Activated CD4-positive, alpha-beta memory T cell treated with anti-CD3 and anti-CD28 coated beads for 36 hours (primary cell): ENCODE measurements at places on chromosomes 5 and 9.
A peak's percentile ranks its signal among the peaks of the same experiment; 100 is the strongest.

- no peak for DNase-seq
Measured at GRCh38 chr5:33398501-33398900, 42.3 kb upstream of the TARS1 start.

GRCh38 chr9:114507726-114508125 lies 2.5 kb upstream of the WHRN start:
- DNase-seq = peak; percentile 28

- peak; percentile 50 for DNase-seq
Measured at GRCh38 chr9:2621722-2622460, at the start of gene VLDLR. VLDLR (plus strand) TSS chr9:2621787; CDS start chr9:2622190, 403 bp downstream.

GRCh38 chr5:94802450-94802849 lies 184.0 kb downstream of the SLF1 start:
- no peak for DNase-seq

DNA sequence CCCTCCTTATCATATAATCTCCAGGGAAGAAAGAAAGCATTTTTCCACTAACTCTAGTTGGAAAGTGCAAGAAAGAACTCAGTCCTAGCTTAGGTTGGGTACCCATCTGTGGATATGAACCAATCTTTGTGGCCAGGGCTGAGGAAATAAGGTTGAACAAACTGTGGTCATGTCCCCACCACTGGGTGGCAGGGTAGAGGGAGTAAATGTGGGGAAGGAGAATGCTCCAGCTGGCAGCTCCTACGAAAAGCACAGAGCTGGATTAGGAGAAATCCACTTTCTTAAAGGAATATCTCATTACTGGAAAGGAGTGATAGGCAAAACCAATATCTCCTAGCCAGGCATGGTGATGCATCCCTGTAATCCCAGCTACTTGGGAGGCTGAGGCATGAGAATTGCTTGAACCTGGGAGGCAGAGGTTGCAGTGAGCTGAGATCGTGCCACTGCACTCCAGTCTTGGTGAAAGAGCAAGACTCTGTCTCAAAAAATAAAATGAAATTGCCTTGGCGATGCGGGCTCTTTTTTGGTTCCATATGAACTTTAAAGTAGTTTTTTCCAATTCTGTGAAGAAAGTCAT lies 175.1 kb downstream of the CCDC192 start:
- peak; percentile 32 for DNase-seq

- DNase-seq = no peak
Measured at GRCh38 chr9:23751633-23752032, 74.4 kb downstream of the ELAVL2 start.

- DNase-seq = no peak
Measured at GRCh38 chr9:108083796-108084352, 594.3 kb upstream of the KLF4 start.

DNA sequence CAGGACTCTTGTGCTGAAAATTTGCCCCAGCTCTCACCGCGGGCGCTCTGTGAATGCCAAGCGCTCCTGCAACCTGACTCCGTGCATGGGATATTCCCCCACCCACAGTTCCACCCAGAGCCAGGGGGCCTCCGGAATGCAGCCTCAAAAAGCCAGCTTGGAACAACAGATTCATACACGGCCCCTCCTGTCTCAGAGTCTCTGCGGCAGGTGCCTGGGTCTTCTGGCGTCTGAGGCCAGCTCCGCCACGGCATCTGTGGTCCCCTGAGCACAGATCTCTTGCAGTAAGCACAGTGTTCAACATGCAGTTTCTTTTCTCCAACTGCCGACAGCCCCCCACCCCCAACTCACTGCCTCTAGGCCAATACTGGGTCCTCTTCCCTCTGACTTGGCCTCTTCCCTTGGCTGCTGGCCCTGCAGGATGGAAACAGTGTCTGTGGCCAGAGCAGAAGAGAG lies 355.7 kb upstream of the IRX2 start:
- no peak for DNase-seq

DNA sequence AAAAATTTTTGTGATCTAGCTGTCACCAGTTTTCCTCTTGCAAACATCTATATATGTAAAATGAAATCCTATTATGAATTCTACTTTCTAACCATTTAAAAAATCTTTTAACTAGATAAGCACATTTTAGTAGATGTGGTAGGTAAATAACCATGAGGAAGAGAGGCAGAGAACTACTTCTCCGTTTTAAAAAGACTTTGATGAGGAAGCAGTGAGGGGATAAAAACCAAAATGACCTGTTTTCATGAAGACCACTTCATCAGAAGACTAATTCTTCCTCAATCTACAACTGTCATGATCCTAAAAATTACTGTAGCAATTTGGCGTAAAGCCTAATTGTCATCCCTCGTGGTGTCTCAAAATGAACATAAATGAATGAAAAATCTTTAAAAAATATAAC lies 15.7 kb upstream of the ERBIN start:
- no peak for DNase-seq

GRCh38 chr9:126853667-126854066 lies 6.8 kb upstream of the ZBTB34 start:
- DNase-seq = no peak

DNA sequence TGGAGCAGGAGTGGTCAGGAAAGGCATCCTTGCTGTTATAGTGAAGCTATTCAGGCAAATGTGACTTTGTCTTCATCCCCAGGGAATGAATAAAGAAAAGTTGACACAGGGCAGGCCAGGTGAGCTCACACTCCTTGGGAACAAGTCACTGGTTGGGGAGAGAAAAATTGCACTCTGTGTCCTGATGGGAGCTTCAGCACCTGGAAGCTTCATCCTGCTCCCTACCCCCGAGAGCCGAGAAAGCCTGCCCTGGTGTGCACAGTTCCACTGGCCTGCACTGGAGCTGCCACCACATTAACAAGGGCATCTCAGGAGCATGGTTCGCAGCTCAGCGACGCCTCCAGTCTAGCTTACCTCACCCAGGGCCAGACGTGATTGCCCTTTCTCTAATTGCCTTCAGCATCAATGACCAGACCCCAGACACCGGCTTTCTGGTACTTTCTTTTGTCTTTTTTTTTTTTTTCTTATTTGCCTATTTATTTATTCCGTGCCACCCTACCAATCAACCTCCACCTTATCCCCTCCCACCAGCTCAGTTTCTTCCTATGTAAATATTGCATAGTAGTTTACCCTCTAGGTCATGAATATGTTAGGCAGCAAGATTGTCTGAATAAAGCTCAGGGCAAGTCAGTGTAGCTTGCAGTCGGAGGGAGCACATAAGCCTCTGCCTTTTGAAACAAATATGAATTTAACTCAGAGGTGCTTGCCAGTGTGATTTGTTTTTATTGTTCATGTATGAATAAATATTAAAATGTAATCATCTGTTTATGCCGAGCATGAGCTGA lies 87.4 kb downstream of the DOCK2 start:
- no peak for DNase-seq

DNA sequence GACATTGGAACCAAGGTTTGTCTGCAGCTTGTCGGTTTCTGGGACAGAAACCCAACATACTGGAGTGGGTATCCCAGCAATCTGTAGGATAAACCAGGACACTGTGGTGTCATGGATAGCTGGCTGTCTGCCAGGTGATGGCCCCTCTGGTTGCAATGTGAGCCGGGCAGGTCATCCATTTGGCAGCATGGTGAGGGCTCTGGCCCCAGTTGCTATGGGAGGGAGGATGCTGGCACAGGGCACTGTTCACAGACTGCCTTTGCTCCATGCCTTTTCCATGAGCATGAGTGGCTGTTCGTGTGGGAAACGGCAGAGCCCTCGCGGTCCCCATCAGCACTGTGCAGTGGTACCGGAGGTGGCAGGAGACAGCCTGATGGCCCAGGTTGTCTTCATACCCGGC lies 6.4 kb downstream of the S1PR3 start:
- no peak for DNase-seq

DNA sequence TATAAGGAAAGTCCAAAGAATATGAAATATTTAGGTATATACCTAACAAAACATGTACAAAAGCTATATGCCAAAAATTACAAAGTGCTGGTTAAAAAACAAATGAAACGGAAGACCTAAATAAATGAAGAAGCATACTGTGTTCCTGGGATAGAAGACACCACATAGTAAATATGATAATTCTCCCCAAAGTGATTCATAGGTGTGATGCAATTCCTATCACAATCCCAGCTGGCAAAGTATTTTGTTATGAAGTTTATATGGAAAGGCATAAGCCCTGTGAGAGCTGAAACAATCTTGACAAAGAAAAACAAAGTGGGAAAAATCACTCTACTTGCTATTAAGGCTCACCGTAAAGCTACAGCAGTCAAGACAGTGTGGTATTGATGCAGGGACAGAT lies 2.6 kb upstream of the SMIM23 start:
- DNase-seq = no peak

DNA sequence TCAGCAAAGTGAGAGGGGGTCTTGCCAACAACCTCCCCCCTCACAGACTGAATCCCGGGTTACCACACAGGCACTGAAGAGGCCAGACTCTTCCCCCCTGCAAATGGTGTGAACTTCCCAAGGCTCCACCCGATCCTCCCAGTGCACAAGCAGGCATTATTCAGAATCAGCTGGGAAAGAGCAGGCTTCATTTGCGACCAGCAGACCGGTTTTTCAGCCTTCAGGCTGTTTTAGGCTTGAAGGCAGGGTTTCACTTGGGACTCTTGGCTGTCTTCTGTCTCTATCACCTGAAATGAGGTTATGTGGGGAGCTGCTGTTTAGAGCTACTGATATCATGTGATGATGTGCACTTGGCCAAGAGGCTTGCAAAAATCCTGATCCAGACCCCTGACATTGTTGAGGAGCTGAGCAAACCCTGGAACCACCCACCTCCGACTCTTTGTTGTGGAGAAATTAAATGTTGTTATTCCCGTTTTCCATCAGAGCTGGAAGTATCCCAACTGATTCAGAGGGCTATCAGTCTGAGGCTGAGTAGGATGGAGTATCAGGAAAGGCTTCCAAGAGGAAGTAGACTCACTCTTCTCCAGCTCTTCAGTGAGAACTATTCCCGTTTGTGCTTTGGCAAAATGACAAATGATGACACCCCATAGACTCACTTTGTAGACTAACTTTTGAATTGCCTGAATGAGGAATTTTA lies 63.3 kb upstream of the ZFR start:
- DNase-seq = no peak

DNA sequence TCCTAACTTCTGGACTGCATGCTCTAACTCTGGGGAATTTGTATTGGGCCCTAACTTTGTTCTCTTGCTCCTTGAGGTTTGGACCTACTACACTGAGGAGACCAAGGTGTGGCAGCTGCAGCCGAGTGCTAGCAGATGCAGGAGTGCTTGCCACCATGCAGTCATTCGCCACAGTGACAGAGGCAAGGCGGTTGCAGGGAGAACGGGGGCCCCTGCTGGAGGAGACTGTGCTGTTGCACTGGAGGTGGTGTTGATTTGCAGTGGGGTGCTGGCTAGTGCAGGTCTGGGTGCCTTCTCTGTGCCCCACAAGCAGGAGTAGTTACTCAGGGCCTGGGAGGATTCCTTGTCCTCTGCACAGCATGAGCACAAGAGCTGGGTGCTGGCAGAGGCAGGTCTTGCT lies 22.4 kb upstream of the DIRAS2 start:
- no peak for DNase-seq
